ENCODE measurements at places on chromosomes 3 and 15.

DNA sequence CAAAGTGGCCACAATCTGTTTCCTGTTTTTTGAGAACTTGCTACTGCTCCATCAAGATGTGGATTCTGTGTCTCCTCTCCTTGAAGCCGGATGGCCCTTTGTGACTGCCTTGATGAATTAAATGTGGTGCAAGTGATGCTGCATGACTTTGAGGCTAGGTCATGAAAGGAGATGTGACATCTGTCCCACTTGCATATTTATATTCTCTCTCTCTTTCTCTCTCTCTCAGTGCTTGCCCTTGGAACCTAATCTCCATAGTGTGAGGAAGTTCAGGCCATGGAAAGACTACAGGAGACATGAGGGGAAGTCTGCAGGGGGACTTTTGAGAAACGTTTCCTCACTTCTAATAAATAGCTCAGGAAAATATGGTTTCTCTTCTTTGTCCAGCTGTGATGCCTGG is 50.0 kb upstream of the ADPGK start:
- no peak for DNase-seq

GRCh38 chr15:35166730-35167359 is 81.8 kb upstream of the NANOGP8 start:
- no peak for DNase-seq

GRCh38 chr3:57227930-57228751 is 612 bp downstream of the APPL1 start:
- DNase-seq, result peak; percentile 11

GRCh38 chr3:138205527-138205926 is 18.4 kb downstream of the ARMC8 start:
- DNase-seq, result no peak

- no peak for DNase-seq
Observed at GRCh38 chr15:91049378-91050127, 27.2 kb upstream of the VPS33B start.

GRCh38 chr3:4856136-4856535 is 123.1 kb upstream of the BHLHE40 start:
- DNase-seq, result no peak

GRCh38 chr3:42900226-42901072 is 5.5 kb upstream of the ZNF662 start:
- DNase-seq, result no peak

GRCh38 chr15:74376825-74377581 is 9.6 kb upstream of the CYP11A1 start:
- DNase-seq, result no peak

All from activated naive CD4-positive, alpha-beta T cell (primary cell).